Choroid plexus epithelial cell (primary cell): ENCODE measurements at places on chromosomes 3 and 15.

GRCh38 chr3:114440700-114441099, 146.9 kb downstream of the TIGIT start:
- DNase-seq, result no peak

DNA sequence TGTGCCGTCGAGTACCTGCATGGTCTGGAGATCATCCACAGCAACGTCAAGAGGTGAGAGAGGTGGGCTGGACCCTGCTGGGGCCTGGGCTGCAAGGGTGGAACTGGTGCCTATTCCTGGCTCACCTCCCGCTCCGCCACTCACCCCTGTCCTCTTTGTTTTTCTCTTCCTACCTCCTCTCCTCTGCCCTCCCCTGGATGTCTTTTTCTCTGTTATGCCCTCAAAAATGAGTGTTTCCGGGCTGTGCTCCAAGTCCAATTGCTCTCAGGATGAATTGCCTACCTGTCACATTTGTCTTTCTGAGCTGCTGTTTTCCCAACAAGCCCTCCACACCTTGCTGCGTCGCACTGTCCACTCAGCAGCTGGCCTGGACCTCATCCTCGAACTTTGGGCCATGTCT, 28.5 kb upstream of the TATDN2 start:
- no peak for DNase-seq

DNA sequence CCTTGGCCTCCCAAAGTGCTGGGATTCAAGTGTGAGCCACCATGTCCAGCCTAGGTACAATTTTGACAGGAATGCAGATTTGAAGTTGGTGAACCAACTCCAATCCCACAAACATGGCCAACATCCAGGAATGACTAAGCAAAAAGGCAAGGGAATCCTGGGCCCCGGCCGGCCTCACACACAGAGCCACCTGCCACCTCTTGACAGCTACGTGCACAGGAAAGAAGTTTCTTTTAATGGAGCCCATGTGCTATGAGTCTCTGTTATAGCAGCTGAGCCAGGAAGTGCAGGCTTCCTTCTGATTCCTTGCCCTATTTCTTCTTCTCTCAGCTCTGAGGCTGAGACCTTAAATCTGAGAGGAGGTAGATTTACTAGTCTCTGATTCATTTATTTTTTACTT, 8.8 kb downstream of the TMEM40 start:
- DNase-seq, result peak; percentile 76

- no peak for DNase-seq
These were observed 313.3 kb downstream of the MECOM start for GRCh38 chr3:169350228-169350627.

GRCh38 chr3:37622999-37623883, 238.4 kb upstream of the CTDSPL start:
- peak; percentile 8 for DNase-seq

DNA sequence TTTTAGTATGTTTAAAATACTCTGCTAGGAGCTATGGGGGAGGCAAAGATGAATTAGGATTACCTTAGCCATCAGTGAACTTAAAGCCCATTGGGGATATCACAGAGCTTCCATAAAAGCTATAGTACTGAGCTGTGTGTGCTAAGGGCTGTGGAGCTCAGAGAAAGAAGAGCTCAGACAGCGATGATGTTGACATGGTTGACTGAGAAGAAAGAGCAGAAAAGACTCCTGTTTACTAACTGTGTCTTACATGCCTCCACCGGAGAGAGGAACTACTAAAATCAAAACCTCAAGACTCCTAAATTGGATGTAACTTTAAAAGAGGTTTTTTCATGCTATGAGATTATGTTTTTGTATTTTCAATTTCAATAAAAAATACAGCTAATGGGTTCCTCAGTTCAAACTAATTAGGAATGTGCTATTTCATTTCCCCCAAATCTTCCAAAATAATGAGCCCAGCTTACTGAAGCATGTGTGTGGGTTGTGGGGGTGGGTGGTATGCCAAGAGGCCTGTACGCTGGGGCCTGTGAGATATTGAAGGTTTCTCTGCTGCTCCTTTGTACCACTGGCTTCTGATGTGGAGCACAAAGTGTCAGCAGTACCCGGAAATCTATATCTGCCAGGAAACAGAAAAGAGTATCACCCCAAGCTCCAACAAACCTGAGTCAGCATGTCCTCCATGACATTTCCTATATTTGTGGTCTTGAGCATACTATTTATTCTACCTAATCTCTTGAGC, 22.7 kb downstream of the DGKG start:
- DNase-seq, result no peak

DNA sequence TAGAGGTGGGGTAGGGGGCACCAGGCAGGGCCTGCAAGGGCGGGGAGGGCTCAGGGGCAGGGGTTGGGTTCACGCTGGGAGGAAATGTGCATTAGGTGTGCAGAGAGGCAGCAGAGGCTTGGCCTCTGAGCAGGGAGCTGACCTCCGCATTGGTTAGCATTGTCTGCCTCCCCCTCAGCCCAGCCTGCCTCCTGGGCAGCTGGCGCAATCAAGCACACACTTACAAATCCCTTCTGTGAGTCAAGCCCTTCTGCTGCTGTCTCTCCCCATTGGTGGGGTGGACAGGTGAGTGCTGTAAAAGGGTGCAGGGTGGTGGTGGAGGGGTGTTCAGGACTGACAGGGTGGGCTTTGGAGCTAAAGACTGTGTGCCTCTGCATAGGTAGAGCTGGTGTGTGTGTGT, 9.3 kb downstream of the LOXL1 start:
- DNase-seq, result peak; percentile 55

DNA sequence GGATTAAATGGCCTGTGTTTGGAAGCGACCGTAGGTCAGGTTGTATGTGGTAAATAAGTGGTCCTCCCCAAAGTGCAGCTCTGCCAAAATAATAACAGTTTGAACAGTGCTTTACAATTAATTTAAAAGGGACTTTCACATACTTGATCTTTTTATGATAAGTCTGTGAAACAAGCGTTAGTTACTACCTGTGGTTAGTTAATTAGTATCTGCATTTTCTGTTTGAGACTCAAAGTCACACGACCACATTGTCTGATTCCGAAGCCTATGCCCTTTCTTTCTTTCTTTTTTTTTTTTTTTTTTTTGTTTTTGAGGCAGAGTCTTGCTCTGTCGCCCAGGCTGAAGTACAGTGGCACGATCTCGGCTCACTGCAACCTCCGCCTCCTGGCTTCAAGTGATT, 45.1 kb downstream of the ATG7 start:
- DNase-seq, result no peak

DNA sequence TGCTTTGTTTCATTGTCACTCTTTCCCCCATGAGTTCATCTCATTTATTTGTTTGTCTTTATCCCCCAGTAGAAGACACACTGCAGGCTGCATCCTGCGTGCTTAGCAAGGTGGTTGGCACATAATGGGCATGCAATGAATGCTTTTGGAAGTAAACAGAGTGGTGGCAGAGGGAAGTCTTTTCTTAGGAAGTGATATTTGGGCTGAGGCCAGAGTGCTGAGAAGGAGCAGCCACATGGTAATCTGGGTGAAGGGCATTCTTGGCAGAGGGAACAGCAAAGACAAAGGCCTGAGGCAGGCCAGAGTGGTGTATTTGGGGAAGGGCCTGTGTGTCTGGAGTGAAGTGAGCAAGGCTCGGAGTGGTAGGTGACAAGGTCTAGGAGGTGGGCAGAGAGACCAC, 17.7 kb upstream of the ADAMTS7 start:
- no peak for DNase-seq

- peak; percentile 41 for DNase-seq
These were observed 86.3 kb downstream of the IGF1R start for GRCh38 chr15:98734466-98735199.

DNA sequence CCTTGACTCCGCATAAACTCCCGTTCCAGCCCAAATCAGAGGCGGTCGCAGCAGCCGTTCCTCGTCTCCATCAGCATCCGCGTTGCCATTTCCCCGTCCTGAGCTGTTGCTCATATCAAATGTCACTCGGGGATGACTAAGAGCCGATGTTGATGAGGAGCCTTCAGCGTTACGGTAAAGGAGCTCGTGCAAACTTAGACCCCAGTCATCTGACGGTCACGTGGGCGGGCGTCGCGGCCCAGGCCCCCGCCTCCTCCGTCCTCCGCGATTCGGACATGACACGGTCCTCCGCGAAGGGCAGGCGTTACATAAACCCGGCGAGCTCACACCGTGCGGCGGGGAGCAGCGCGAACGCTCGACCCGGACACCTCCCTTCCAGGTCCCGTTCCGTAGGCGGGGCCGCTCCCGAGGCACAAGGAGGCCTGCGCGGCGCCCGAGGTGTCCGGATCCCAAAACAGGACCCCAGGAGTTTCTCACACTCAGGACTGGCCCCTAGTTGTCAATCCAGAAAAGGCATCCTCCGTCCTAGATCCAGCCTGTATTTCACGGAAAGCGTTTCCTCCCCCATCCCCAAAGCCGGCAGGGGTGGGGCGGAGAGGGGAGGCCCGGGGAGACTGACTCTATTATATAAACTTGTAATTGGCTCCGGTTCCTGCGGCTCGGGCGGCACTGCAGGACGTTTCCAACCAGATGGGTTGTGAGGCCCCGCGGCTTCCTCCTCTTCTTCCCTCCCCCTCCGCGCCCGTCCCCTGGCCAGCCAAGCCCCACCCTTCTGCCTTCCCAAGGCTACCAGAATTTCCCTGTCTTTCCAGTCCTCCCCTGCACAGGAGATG, 100.0 kb upstream of the IGF1R start:
- DNase-seq, result peak; percentile 60

DNA sequence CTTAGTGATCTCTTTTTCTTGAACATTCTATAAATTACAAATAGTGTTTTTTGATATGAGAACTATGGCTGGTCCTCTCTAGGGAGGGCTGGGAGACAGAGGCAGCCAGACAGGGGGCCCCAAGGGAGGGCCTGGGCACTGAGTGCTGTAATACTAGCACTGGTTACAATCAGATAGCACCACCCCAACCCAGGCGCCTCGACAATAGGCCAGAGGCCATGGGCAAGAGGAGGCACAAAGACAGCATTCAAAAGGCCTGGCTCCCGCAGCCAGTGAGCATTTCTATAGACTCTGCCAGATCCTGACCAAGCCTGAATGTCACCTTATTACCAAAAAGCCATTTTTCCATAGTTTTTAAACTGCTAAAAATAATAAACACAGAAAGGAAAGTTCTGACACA, 158.5 kb downstream of the THRB start:
- DNase-seq, result no peak

DNA sequence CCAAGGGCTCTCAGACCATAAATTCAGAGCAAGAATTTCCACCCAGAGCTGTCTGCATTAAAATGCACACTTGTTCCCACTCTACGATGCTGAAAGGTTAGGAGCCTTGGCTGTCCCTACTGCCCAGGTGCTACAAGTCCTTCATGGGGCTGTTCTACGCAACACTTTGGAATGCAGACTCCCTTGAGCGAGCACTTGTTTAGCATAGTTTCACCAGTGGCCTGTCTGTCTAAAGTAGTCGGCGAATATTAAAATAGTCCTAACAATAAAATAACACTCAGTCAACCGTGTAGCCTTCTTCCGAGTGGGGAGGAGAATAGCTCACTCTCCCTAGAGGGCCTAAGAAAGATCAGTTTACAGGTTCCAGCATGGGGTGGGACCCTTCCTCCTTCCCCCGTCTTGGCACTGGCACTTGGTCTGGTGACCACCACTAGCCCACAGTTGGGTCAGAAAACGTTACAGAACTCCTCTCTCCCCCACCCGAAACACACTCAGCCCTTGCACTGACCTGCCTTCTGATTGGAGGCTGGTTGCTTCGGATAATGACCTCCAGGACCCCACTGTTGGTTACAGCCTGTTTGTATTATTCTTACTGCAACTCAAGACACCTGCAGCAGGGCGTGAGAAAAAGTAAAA, at the start of gene CLDN16:
CLDN16 (plus strand) TSS at position 586 of the 636 bp plus-strand sequence. CDS start 167 bp downstream, outside the sequence.
- peak; percentile 6 for DNase-seq

DNA sequence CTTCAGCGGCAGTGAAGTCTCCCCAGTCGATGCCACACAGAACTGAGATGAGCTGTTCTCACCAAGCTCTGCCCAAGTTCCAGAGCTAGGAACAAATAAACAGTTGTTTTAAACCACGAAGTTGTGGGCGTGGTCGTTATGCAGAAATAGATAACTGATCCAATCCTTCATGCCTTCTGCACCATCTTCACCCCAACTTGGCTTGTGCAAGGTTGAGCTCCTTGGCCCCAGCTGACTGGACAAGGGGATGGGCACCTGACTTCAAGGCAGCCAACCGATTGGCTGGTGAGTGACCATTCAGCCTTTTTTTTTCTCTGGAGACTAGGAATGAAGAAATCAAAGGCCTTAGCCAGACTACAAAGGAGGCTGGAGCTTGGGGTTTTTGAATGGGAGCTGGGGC, 23.9 kb downstream of the LINGO1 start:
- DNase-seq, result no peak

- DNase-seq, result peak; percentile 45
These were observed 86.8 kb downstream of the TMCO5A start for GRCh38 chr15:38021259-38021658.

GRCh38 chr15:100689131-100689899, 86.9 kb downstream of the ASB7 start:
- DNase-seq, result no peak

DNA sequence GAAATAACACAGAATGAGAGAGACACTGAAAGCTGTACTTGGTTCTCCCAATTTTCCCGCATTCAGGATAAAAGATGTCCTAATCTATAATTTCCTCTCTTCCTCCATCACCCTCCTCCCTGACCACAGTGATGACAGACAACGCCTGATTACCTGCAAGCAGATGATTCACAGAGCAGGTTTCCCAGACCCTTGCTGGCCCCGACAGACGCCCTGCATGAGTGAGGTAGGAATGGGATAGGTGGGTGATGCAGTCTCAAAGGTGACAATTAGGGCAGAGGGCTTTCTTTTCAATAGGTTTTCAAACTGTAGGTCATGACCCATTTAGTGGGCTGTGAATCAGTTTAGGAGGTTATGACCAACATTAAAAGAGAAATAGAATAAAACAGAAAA, 5.2 kb upstream of the CXCR6 start:
- no peak for DNase-seq
